Left lobe of liver (tissue), 2 donors: ENCODE measurements at places on chromosomes 16 and 17. TPM values are rescaled to one million over a fixed set of nuclear protein-coding genes. Genes with fewer than 3 reads are reported as not detected.

GRCh38 chr16:74868501-74868900 lies 93.9 kb upstream of the FA2H start:
- DNase-seq, result no peak

GRCh38 chr16:29148867-29149272 lies 164.0 kb downstream of the LAT start:
- no peak for DNase-seq

DNA sequence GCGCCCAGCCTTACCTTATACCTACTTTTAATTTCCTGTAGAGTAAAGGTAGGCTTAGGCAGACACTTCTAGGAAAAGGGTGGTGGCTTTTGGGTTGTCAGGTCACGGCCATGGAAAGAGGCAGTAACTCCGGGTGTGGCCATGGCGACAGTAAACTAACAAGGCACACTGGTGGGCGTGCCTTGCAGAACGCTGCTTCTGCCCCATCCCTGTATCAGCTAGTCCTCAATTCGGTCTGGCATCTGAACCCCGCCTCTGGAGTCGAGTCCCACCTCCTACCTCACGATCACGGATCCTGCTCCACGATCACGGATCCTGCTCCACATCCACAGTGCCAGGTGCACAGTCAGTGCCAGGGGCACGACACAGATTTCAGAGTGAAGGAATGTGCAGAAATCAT lies 5.6 kb downstream of the ADCY9 start:
- DNase-seq, result no peak

Gene PSMC3IP
- 0.65 TPM for total RNA-seq

Gene PLXDC1
- 0.50 TPM for total RNA-seq

Gene NXPH3
- 0.08 TPM for total RNA-seq
